Naive B cell (primary cell): ENCODE measurements at places on chromosomes 7 and 10.

GRCh38 chr10:88913127-88913526 lies 33.1 kb downstream of the STAMBPL1 start:
- no peak for DNase-seq

- no peak for DNase-seq
Measured at GRCh38 chr10:113057948-113058522, 108.0 kb downstream of the TCF7L2 start.

- no peak for DNase-seq
Measured at GRCh38 chr10:30017556-30017955, 41.8 kb downstream of the JCAD start.

GRCh38 chr10:32454148-32454547 lies 8.2 kb downstream of the CCDC7 start:
- no peak for DNase-seq

DNA sequence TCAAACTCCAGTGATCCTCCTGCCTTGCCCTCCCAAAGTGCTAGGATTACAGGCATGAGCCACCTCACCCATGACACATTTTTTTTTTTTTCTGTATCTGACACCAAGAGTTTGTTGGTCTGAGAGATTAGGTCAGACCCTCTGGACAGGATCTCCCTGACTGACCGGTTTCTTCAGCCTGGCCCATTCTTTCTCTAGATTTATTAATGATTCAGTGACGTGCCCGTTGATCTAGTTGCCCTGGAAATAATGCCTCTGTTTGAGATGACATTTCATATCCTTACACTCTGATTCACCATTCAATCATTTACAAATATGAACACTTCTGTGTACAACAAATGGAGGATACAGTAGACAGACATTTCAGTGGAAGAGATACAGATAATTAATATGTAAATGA lies 1.4 kb upstream of the ZNF212 start:
- DNase-seq: no peak

GRCh38 chr10:19579761-19580545 lies 236.3 kb upstream of the PLXDC2 start:
- no peak for DNase-seq

GRCh38 chr7:28155964-28156363 lies 24.6 kb downstream of the JAZF1 start:
- no peak for DNase-seq

DNA sequence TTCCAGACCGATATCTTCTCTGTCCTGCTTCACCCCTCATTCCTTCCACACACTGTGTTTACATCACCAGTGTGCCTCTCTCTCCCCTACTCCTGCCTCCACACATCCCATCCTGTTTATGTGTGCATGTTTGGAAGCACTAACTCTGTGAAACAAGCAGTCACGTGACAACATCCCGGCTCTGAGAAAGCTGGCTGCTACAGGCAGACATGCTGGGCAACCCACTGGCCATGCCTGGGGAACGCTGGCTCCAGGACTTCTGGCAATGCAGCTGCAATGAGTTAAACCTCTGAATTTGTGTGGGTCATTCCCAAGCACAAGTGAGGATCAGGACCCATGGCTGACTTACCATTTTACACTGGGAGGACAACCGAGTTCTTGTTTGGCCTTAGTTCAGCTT lies 74.0 kb downstream of the WNT2 start:
- DNase-seq: no peak

GRCh38 chr7:6271060-6271658 lies 1.3 kb downstream of the CYTH3 start:
- DNase-seq: peak; percentile 38

DNA sequence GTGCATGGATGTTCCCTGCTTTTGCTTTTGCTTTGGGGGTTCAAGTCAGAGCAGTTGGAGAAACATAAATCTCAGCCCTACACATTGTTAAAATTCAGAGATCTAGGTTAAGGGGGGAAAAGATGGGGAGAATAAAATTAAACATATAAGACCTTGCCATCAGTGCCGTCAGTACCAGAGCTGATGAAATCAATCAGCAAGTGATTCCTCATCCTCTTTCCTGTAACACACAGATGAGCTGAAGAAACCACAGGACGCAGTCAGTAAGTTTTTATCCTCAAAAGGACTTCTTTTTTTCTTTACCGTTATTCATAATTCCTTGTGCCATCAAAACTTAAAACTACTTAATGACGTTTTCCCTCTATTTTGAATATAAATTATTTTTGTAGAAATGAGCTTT lies 5.9 kb downstream of the HECW1 start:
- no peak for DNase-seq

DNA sequence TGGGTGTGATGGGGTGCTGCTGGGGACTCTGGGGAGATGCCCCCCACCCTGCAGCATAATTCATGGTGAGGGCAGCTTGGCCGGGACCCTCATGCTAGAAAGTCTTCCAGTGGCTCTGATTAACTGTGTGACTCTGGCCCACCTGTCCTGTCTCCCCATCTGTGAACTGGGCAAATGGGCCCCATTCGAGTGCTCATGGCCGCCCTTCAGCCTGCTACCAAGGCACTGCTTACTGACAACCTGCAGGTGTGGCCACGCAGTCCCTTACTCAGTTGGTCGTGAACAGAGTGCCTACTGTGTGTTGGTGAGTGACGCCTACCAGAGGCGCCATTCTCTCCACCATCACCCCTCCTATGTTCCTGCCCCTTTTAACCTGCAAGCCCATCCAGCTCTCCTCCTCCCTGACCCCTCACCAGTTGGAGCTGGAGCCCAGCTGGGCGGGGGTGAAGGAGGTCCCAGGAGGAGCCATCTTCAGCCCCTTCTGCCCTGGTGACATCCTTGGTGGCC lies 109.4 kb downstream of the ZMIZ1 start:
- no peak for DNase-seq

DNA sequence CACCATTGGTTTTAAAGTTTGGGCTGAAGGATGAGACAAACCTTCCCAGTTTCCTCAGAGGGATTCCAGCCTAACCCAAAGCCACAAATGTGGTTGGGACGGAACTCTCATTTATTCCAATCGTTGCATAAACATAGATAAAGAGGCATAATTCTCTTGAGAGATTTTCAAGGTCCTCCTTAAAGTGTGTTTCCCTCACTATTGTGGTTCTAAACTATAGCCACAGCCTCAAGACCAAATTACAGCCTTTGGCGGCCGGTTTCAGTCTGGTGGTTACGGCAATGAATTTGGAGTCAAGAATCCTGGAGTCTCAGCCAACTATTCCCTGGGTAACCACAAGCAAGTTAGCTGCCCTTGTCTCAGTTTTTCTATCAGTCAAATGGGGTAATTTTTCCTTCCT lies 42.6 kb downstream of the SEM1 start:
- no peak for DNase-seq

DNA sequence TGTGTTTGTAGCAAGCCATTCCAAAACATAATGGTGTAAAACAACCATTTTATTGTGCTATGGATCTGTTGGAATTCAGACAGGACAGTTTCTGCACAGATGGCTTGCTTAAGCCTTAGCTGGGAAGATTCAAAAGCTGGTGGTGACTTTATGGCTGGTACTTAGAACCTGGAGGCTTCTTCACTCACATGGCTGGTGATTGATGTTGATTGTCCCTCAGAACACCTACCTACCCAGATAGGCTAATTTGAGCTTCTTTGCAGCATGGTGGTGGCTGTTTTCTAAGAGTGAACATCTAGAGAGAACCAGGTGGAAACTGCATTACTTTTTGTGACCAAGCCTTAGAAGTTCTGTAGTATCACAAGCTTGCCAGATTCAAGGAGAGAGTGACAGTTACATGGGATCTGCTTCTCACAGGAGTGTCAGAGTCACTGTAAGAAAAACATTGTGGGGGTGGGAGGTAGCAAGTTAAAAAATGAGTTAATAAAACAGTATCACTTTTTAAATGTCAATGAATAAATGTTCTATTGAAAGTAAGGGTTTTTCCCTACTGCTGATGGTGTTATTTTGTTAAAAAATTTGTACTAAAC lies 7.1 kb downstream of the R3HCC1L start:
- DNase-seq: no peak

DNA sequence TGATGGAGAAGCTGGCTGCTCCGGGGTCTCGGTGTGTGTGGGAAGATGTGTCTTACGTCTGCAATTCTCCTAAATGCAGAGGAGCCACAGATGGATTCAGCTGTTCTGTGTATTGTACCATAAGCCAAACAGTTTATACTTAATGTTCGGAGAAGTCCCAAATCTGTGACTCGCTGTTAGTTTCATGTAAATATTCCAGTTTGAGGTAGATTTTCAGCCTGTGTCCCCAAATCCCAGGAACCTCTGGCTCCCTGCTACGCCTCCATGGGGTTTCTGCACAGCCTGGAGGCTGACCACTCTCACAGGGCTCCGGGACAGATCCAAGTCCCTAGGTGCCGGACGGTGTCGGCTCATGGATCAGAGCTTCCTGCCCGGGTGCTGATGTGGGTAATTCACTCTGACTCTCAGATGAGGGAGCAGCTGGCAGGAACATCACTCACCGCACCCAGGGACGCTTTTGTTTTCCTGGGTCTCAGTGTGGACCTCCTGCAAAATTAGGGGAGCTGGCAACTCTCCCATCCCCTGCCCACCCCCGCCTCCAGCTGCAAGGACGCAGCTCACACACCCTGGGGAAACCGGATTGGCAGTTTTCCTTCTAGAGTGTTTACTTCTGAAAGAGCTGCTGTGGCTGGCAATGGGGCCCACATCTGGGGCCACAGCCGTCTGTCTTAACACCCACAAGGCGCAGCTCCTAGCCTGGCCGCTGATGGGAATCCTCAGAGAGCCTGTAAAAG lies 421.1 kb upstream of the FOXK1 start:
- DNase-seq: no peak

- no peak for DNase-seq
Measured at GRCh38 chr7:711093-711921, 15.2 kb upstream of the DNAAF5 start.

DNA sequence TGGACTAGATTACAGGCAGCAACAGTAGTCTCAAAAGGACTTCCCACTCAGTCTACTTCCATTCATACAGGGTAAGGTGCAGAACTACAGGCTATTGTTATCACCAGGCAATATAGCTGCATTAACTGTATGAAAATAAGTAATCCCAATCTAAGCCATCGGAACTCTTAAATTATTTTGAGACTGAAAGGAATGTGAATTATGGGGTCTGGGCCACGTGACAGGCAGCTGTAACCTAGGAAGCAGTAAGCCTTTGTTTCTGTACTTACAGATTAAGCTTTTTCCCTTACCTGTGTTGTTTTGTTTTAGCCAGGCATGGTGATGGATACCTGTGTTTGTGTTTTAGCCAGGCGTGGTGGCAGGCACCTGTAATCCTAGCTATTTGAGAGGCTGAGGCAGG lies 152.4 kb upstream of the TRIM24 start:
- no peak for DNase-seq

- no peak for DNase-seq
Measured at GRCh38 chr10:82212753-82213152, 337.8 kb downstream of the NRG3 start.

DNA sequence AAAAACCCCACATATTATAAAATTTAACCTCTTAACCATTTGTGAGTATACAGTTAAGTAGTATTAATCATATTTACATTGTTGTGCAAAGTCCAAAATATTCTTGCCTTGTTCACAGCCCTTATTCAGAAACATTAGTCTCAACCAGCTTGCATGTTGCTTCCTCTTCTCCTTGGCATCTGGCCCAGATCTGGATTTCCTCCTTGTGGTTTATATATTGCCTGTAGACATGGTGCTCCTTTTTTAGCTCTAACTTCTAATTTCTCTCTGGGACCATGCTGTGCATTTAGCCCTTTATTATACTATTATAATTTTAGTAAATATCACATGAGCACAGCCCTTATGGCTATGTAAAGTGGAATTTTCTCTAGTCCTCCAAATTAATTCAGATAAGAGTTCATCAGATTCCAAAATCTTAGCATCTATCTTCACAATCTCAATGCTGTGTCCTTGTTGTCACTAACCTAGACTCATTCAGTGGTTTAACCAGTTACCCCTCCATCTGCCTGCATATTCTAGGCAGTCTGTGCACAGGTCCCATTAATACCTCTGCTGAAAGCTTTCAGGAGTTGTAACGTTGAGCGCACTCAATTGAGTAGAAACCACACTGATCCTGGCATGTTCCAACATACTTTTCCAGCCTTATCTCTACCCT lies 7.9 kb downstream of the CPED1 start:
- peak; percentile 33 for DNase-seq

GRCh38 chr10:35933940-35934641 lies 292.0 kb upstream of the FZD8 start:
- DNase-seq: no peak

- no peak for DNase-seq
Measured at GRCh38 chr10:116654816-116655215, 34.1 kb downstream of the PNLIPRP2 start.

DNA sequence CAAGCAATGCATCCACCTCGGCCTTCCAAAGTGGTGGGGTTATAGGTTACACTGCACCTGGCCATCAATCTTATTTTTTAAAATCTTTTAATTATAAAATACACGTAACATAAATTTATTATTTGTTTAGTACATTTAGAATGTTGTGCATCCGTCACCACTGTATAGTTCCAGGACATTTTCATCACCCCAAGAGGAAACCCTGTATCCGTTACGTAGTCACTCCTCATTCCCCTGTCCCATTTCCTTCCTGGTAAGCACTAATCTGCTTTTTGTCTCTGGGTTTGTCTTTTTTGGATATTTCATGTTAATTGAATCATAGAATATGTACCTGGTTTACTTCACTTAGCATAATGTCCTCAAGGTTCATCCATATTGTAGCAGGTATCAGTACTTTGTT lies 51.2 kb downstream of the MAPK8 start:
- no peak for DNase-seq

- no peak for DNase-seq
Measured at GRCh38 chr7:130227883-130228575, 20.4 kb downstream of the SSMEM1 start.

DNA sequence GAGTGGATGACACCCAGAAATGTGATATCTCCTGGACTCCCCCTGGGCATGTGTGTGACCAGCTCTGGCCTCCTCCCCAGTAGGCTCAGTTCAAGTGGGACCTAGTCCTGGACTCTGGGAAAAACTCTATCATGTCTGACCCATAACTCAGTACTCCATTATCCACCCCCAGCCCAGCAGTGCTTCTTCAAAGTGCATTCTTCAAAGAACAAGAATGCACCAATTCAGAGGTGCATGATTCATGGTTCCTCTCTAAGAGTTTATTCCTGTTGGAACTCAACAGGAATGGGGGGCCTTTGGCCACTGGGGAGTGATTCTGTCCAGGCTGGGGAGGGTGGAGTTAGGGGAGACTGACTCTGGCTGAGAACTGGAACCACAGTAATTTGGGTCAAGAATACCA lies 173.6 kb upstream of the CXCL12 start:
- DNase-seq: no peak

- no peak for DNase-seq
Measured at GRCh38 chr10:126704649-126705048, 34.2 kb upstream of the C10orf90 start.
